ENCODE measurements at places on chromosomes 13 and 19. TPM values are rescaled to one million over a fixed set of nuclear protein-coding genes. Genes with fewer than 3 reads are reported as not detected.

The HIF3A gene
- not detected for total RNA-seq

The MCEMP1 gene
- total RNA-seq: not detected

The METTL21C gene
- not detected for total RNA-seq

The XRCC1 gene
- total RNA-seq: 31.4 TPM

The CD33 gene
- not detected for total RNA-seq

The LILRB1 gene
- not detected for total RNA-seq

The ZNF491 gene
- 0.17 TPM for total RNA-seq

The TMPRSS9 gene
- total RNA-seq: not detected

GRCh38 chr13:84649853-84650252 is 767.6 kb upstream of the SLITRK1 start:
- no peak for DNase-seq

GRCh38 chr13:69912630-69913029 is 195.0 kb upstream of the ATXN8OS start:
- no peak for DNase-seq

DNA sequence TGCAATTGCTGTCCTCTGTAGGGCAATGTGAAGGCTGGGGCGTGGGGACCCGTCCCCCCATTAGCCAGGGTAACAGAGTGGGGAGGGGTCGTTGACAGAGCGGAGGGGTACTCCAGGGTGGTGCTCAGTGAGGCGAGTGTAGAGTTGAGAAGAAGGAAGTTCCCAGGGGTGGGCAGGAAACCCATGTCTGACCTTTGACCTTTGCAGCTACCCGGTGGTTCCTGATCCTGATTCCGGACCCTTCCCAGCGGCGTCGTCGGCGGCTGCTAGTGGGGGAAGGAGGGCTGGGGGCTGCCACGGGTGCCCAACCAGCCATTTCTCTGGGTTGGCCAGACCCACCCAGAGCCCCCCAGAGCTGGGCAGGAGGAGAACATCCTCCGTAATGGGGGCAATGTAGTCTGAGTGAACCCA is 2.1 kb upstream of the PLVAP start:
- DNase-seq: no peak

GRCh38 chr19:36257520-36257876 is 42.6 kb downstream of the ZNF146 start:
- DNase-seq: no peak

DNA sequence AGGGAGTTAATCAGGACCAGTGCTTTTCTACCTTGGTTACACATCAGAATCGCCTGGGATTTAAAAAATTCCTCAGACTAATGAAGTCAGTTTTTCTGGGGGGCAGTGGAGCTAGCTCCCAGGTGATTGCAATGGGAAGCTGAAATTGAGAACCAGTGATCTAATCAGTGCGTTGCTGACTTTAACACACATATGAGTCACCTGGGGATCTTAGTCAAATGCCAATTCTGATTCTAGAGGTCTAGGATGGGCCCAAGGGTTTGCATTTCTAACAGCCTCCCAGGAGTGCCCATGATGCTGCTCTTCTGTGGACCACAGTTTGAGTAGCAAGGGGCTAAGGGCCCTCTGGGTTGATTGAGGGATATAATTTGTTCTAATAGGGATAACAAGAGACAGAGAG is 54.5 kb downstream of the KL start:
- no peak for DNase-seq

GRCh38 chr19:7619671-7620441 is 9.5 kb downstream of the XAB2 start:
- no peak for DNase-seq

- DNase-seq: no peak
Observed at GRCh38 chr13:26486550-26486949, 70.9 kb upstream of the WASF3 start.

DNA sequence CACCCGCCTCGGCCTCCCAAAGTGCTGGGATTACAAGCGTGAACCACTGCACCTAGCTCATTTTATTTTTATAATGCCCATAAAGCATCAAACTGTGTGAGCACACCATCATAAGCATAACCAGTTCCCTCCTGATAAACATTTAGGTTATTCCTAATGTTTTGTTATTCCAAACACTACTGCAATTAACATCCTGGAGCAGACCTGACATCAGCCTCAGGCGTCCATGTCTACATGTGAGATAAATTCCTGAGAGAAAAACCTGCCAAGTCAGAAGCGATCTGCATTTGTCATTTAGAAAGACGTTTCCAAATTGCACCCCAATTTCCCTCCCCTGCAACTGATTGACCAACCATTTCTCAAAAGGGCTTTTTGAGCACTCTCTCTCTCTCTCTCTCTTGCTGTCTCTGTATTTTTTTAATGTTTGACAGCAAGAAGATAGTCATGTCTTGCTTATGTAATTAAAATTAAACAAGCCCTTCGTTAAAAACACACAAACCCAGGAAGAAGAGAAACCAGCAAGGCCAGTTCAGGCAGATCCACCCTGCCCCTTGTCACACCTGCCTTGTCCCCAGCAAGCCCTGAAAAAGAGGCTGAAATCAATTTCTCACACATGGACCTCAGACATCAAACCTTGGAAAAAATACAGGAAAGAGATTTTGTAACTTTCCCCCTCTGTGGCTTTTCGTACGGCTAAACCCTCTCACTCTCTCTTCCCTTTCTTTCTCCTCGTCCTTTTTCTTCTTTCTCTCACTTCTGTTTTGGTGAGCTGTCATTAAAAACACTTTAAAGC is 9.9 kb downstream of the LYPD3 start:
- DNase-seq: no peak

GRCh38 chr19:10687518-10688288 is 13.5 kb upstream of the QTRT1 start:
- no peak for DNase-seq

GRCh38 chr19:35816846-35817245 is 4.2 kb upstream of the PRODH2 start:
- no peak for DNase-seq

GRCh38 chr13:61123538-61124289 is 291.9 kb downstream of the PCDH20 start:
- no peak for DNase-seq

DNA sequence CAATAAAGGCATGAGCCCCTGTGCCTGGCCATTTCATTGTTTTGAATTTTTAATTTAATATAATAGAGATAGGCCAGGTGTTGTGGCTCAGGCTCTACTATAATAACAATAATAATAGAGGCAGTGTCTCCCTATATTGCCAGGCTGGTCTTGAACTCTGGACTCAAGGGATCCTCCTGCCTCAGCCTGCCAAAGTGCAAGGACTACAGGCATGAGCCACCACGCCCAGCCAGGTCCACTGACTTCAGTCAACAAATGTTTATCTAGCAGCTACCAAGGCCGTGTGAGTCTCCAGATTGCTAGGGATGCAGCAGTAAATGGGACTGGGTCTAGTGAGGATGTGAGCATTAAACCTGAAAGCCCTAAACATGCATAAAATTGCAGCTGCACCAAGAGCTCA is 13.8 kb upstream of the ILF3 start:
- no peak for DNase-seq

DNA sequence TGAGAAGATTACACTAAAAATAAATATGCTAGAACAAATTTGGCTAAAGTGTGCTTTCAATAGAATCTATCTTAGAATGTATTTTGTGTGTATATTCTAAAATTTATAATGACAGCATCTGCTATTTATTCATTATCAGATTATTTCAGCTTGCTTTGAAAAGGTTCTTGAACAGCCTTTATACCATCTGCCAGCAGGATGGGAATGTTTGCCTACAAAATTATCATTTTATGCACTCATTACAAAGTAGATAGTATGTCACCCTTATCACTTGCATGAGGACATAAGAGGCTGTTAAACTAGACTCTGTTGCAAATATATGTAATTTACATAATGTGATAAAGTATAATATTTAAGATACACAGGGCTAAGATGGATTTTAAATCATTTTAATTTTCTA is 1286.9 kb upstream of the PCDH20 start:
- no peak for DNase-seq

DNA sequence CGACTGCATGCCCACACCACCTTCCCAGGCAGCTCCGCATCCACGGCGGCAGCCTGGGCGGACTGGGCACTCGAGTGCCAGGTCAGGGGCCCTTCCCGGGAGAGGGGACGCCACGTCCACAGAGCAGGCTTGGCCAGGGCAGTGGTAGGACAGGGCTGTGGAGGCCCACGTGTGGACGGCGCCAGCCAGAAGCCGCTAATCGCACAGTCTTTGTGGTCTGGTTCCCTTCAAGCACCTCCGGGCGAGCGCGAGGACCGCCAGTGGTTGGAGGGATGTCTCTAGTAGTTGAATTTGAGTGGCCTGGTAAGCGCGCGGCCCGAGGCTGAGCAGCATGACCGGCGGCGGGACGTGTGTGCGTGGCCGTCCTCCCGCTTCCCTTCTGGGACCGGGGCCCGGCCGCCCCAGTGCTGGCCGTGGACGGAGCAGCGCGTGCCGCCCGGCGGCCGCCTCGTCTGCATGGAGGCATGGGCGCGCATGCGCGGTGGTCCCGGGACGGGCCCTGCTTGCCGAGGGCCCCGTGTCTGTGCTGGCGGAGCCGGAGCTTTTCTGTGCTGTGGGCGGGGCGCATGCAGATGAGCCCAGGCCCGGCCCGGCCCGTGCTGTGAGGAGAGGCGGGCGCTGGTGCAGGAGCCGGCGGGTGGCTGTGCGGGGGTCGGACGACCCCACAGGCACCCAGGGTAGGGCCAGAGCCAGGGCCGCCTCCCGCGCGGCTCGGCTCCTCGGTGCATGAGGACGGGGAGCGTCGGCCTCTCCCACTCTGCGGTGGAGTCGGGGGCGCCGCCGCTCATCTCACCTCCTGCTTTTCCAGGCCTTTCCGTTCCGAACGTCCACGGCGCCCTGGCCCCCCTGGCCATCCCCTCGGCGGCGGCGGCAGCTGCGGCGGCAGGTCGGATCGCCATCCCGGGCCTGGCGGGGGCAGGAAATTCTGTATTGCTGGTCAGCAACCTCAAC is 8.6 kb downstream of the PTBP1 start:
- no peak for DNase-seq

GRCh38 chr13:20127562-20128458 is 33.0 kb downstream of the GJA3 start:
- DNase-seq: no peak
